ENCODE measurements at places on chromosomes 1 and 21. TPM values are rescaled to one million over a fixed set of nuclear protein-coding genes. Genes with fewer than 3 reads are reported as not detected.

The PTGER3 gene
- 0.60 TPM for polyA plus RNA-seq

The RXFP4 gene
- not detected for polyA plus RNA-seq

The KRTAP7-1 gene
- polyA plus RNA-seq: not detected

The SERPINC1 gene
- 0.16 TPM for polyA plus RNA-seq

The OR2M2 gene
- polyA plus RNA-seq: not detected

The OR2T35 gene
- not detected for polyA plus RNA-seq

Measured in BJ (cell line).